ENCODE measurements at places on chromosomes 1 and 21. TPM values are rescaled to one million over a fixed set of nuclear protein-coding genes. Genes with fewer than 3 reads are reported as not detected.

DNA sequence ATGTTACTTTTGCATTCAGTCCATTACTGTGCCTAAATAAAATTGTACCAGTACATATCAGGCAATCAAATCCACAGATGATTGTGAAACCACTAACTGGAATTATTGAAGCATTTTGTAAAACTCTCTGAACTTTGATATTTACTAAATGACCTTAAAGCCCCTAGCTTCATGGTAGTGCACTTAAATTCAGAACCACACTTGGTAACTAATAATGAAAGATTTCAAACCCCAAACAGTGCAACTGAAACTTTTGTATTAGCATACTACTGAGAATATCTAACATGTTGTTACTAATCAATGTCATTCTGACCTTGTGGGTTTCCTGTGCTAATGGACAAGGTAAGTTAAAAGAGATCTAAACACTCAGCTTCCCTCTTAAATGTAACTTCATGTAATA is at the start of gene CFHR3:
Gene CFHR3, plus strand, starts transcription at position 238 of the 400 bp plus-strand sequence. Its CDS starts 47 bp downstream, at position 285.
- no peak within 1 kb of the TSS for H3K4me3 ChIP-seq
- no peaks in the 10 kb centered on the region for H3K4me1 ChIP-seq
- no peak for DNase-seq
- no peak within 1 kb of the TSS for H3K27ac ChIP-seq

DNA sequence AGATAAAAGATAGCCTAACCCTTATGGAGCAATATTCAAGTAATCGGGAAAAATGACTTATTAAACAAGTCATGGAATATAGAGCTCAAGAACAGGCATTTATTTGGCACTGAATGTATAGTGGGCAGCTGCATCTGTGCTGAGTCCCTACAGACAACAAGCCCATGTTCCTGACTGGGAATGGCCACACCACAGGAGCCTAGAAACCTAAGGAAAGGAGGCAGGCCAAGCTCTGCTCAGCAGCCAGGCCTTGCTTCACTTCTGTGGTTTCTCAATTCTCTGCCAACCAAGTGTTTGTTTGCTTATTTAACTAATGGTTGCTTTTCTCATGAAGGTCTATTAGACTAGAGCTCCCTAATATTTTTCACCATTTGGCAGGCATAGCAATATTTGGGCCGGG is 21.5 kb downstream of the AK2 start:
- no peak for DNase-seq
- no peak overlapping the region for H3K4me3 ChIP-seq
- peaks cover 80% of the 10 kb centered on the region for H3K36me3 ChIP-seq
- no peak overlapping the region for H3K27ac ChIP-seq

FOXD3 gene
- 26.1 TPM for total RNA-seq

RNF186 gene
- not detected for total RNA-seq

SLC26A9 gene
- not detected for total RNA-seq

All from H9 (cell line).